ENCODE measurements at places on chromosomes 12 and 14.

DNA sequence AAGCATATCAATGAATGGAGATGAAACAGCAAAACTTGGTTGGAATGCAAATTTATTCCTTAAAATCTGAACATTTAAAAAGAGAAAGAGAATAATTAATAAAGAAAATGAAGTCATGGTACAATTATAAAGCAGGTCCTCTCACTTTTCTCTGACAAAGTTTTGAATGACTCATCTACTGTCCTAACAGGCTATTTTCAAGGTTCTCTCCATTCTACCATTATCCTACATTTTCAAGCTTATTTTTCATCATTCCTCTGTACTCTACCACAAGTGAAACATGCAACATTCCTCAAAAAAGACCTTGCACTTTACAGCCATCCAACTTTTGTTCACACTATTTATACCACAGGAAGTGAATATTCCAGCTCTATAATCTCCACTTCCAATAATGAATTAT lies 36.9 kb upstream of the AP4S1 start:
- DNase-seq, result no peak

- no peak for DNase-seq
These were observed 29.2 kb downstream of the HIGD1C start for GRCh38 chr12:50981319-50982239.

DNA sequence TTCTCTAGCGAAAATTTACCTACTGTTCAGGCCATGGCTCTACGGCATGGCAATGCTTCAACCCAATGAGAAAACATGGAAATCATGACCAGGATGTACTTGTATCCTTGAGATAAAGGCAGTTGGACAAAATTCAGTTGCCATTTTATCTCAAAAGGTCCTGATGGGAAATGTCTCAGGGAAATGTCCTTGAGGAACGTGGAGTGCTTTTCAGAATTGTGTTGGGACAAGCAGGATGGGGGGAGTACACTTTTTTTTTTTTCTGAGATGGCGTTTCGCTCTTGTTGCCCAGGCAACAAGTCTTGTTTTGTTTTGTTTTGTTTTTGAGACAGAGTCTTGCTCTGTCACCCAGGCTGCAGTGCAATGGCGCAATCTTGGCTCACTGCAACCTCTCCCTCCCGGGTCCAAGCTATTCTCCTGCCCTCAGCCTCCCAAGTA lies 86.8 kb upstream of the EIF5 start:
- DNase-seq, result no peak

DNA sequence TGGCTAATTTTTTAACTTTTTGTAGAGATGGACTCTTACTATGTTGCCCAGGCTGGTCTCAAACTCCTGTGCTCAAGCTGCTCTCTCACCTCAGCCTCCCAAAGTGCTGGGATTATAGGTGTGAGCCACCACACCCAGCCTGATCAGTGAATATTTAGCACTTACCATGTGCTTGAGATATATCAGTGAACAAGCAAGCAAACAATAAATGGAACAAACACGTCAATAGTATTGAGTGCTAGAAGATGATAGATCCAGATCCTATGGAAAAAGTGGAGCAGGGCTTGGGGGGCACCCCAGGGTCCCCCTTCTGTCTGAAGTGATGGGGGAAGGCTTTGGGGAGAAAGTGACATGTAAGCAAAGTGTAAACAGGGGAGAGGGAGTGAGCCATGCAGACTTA lies 83.8 kb downstream of the NT5DC3 start:
- no peak for DNase-seq

- DNase-seq, result no peak
These were observed 10.6 kb upstream of the MLXIP start for GRCh38 chr12:122067966-122068365.

DNA sequence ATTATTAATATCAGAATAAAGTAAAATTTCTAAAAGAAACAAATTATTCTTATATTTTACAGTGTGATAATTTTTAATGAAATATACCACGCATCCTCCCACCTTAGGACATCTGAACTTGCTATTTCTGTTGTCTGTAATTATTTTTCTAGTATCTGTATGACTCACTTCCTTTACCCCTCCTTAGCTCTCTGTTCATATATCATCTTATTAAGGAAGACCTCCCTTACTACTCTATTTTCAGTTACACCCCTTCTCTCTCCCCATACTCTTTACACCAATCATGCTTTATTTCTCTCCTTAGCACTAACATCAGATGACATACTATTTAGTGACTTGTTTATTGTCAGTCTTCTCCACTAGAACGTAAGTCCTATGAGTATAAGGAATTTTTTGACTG lies 34.2 kb upstream of the C12orf50 start:
- no peak for DNase-seq

DNA sequence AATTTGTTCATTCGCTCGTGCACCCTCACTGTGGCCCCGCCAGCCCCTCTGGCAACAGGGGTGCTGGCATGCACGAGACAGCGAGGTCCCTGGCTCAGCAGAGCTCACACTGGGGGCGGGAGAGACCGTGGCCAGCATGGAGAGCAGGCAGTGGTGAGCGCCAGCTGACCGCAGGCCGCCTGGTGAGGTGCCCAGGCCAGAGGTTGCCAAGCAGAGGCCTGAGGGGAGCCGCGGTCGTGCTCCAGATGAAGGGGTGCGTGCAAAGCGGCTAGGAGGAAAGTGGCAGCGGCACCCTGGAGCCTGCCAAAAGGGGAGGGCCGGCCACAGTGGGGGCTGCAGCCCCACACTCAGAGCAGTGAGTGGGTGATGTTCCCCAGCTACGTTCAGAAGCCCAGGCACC lies 56.1 kb downstream of the CDC42BPB start:
- peak; percentile 53 for DNase-seq

- DNase-seq, result no peak
These were observed 799 bp downstream of the ZNF219 start for GRCh38 chr14:21097636-21098075.

DNA sequence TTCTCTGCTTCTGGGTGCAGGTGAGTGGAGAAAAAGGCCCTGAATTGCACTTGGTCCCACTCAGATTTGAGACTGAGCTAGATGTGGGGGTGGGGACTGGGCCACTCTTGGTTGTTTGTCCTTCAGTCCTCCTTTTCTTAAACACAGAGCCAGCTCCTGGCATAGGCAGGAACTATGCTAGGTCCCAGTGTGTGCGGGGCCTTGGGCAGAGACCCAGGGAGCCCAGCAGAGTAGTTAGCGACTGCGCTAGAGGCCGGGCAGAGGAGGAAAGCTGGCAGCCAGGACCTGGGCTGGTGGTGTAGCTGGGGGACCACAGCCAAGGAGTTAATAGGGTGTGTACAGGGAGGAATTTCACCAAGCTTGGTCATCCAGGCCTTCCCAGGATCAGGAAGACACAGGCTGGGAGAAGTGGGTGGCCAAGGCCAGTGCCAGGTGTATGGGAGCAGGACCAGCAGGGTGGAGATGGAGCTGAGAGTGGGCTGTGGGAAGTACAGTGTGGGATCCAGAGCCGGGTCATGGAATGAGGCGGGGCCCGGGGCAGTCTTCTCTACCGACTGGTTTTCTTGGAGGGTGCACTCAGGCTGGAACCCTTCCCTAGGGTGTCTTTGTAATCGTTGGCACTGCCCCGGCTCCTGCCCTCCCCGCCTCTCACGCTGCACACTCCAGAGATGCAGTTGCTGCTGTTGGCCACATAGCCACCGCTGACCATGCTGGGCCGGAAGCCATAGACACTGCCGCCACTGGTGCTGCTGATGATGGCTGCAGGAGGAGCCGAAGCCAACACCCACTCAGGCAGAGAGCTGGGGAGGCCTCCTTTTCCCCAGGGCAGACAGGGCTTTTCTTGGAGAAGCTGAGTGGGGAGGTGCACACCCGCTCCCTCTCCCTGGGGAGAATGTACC lies 8.7 kb downstream of the KRT71 start:
- peak; percentile 23 for DNase-seq

DNA sequence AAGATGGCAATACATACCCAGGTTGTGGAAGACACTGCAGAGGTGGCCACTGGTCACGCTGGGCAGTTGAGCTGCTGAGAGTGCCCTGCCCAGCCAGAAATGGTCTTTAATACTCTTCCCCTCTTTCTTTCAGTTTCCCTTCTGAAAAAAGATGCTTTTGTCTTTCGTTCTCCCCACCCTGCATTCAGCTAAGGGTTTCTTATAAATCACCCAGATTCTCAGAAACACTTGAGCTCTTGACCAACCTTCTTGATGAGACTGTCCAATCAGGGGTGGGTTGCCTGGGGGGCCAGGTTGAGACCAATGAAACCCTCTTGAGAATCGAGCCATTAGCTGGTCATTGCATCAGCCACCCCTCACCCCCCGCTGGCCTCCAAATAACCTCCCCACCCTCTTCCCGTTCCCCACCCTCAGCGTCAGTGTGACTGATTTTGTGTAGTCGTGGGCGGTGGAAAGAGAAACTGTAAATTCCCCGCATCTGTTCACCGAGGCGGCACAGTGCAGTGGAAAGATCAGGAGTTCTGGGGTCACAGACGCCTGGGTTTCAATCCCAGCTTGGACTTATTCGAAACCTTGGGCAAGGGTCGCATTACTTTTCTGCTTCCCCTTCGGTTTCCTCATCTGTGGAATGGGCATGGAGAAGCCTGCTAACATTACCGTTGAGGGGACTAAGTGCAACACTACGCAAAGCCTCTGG lies 52.3 kb downstream of the SLC25A47 start:
- no peak for DNase-seq

GRCh38 chr12:19369691-19370148 lies 69.6 kb upstream of the AEBP2 start:
- no peak for DNase-seq

DNA sequence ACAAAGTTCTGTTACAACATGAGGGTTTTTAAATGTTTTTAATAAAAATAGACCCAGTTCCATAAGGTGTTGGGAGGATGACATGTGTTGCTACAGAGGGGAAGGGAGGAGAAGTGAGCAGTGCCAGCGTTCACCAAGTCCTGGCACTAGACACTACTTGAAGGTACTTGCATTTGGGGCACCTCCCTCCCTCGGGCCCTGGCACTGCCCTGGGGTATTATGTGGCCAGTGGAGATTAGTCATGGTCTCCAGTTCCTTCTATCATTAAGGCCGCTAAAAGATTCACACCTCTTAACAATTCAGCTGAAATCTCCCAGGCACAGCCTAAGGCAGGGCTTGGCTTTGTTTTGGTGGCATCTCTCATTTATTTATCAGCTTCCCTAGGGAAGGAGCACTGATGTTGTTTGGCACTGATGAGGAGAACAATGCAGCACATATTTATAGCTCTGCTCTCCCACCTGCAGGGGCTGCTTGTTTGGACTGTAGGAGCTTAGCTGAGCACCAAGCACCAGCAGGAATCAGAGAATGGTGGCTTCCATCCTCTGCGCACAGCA lies 155.5 kb upstream of the NTF3 start:
- no peak for DNase-seq

- DNase-seq, result no peak
These were observed 570.0 kb upstream of the FLRT2 start for GRCh38 chr14:84959851-84960520.

DNA sequence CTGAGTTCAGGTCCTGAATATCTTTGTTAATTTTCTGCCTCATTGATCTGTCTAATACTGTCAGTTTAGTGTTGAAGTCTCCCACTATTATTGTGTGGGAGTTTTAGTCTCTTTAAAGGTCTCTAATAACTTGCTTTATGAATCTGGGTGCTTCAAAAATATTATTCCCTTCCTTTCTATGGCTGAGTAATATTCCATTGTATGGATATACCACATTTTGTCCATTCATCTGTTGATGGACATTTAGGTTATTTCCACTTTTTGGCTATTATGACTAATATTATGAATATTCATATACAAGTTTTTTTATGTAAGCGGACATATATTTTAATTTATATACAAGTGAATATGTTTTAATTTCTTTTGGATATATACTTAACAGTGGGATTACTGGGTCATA lies 82.7 kb downstream of the SDR9C7 start:
- DNase-seq, result no peak

GRCh38 chr14:62451221-62451620 lies 594.0 kb downstream of the KCNH5 start:
- DNase-seq, result no peak

DNA sequence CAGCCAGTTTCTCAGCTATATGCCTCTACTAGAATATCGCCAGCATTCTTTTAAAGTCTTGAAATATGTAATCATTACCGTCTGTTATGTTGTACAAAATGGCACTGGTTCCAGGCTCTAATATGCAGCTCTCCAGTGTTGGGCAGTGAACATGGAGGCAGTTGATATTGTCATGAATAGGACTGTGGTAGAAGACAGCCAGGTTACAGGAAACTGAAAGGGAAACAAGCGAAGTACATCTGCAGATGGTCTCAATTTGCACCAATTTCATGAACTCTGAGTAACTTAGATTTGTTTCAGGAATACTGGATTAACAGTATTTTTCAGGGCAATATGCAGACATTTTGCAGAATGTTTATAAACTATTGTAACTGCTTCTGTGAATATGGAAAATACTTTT lies 13.4 kb upstream of the KLHL42 start:
- DNase-seq, result no peak

- no peak for DNase-seq
These were observed 296.4 kb downstream of the FOXG1 start for GRCh38 chr14:29062976-29063375.

DNA sequence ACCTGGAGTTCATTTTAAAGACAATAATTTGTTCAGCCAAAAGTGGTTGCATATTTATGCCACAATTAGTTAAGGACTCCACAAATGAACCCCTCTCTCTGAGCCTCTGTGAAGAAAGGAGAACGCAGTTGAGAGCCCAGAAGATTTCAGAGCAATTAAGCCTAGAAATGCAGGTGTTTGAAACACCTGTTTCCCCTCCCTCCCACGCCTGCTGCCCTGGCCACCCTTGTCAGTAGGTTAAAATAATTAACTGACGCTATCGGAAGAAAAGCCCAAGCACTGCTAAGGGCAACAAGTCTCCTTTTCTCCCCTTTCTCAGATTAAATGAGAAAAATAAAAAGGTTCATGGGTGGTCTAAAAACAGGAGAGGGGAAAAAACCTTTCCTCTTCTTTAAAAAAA lies 99.2 kb downstream of the PPM1A start:
- no peak for DNase-seq

GRCh38 chr12:11884706-11885105 lies 186.0 kb upstream of the BCL2L14 start:
- DNase-seq, result no peak

DNA sequence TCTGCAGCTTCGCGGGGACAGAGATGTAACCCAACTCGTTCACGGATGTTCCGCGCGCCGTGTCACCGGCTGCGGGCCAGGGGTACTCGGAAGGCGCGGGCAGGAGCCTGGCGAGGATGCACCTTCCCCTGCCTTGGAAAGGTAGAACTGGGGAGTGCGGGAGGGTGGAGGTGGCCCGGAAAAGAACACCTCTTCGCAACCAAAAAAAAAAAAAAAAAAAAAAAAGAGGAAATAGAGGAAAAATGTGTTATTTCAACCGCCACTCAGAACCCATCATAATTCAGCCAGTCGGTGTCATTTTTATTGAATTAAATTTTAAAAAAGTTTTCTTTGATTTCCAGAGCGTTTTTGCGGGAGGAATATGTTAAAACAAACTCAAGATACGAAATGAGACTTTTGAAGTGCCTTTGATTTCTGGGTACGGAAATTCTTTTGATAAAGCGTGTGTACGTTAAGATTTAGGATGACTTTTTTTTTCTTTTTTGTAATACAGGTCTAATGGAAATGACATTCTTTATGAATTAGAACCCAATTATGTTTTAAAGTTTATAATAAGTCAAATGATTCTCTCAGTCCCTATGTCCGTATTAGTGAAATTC lies 8.9 kb downstream of the CDKN1B start:
- DNase-seq, result no peak

GRCh38 chr12:6199531-6200255 lies 507 bp upstream of the CD9 start:
- DNase-seq, result no peak

GRCh38 chr14:94132285-94132887 lies 3.0 kb upstream of the IFI27L2 start:
- peak; percentile 84 for DNase-seq

GRCh38 chr12:71536279-71536938 lies 96.8 kb downstream of the LGR5 start:
- no peak for DNase-seq
